ENCODE measurements at places on chromosomes 6 and 20.

DNA sequence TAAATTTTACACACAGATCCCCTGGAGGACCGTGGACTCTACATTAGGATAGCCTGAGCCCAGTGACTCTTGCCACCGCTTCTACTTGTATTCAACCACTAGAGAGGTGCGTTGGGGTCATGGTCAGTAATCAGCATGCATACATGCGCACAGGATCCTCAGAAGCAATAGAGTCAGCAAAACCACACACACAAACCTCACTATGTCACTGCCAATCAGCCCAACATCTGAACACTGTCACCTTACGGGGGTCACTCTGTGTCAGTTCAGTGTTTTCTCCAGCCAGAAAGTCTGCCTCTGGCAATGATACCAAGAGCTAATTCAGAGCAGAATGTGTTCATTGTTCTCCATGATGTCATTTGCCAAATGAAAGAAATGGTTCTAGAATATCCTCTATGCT is 225.3 kb downstream of the KHDC1L start:
- no peak for DNase-seq

GRCh38 chr6:15441215-15441868 is 195.5 kb downstream of the JARID2 start:
- peak; percentile 49 for DNase-seq

- no peak for DNase-seq
These were observed 296.1 kb upstream of the FLRT3 start for GRCh38 chr20:14633507-14633906.

DNA sequence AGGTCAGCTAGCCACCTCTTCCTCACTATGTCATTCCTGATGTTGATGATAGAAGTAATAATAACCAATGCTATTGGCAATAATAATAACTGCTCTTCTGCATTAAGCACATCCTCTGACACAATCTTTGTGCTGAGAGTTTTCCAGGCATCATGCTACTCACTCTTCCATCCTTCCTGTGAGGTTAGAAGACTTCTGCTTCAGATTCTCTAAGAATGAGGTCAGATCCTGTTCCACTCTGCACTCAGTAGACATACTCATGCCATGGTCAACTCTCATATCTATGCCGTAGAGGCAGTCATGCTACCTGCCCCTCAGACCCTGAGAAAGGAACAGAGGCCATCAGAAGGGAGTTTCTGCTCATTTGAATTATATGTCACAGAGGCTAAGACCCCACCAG is 98.1 kb upstream of the TOP1 start:
- no peak for DNase-seq

DNA sequence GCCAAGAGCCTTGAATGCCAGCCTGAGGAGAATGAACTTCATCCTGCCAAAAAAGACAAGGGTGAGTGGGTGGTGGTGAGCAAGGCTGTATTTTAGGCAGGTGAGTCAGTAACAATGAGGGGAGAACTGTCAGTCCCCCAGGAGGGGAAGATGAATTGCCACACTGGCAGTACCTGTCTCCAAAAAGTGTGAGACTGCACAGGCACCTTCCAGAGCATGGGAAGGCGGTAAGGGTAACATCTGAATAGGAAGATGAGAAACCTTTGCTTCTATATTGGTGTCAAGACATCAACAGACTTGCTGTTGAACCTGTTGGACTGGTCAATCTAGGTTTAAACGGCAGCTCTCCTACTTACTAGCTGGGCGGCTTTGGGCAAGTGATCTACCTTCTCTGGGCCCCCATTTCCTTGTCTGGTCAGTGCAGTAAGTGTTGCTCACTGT is 30.9 kb downstream of the STK35 start:
- DNase-seq, result no peak

DNA sequence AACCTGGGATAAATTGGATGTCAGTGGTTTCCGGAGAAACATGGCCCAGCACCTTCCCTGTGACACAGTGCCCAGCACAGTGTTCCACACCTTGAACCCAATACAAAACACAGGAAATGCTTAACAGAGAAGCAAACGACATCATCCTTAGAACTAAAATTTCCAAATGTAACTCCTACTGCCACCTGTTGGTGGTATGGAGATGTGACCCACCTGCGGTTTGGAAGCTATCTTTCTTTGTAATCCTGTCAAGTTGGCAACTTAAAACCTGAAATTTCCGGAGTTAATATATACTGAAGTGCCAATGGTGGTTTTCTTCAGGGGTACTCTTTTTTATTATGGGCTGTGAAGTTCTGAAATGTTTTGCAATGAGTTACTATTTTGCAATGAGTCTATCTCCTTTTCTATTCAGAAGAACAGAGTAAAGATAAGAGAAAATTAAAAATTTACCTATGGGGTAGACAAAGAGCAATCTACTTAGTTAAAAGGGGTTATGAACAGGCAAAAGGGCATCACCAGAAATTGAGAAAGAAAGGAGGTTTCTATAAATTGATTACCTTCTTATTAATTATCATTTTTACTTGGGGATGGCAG is 658.8 kb downstream of the PTPRT start:
- peak; percentile 15 for DNase-seq

- no peak for DNase-seq
These were observed 11.2 kb upstream of the SPAG4 start for GRCh38 chr20:35604449-35604747.

GRCh38 chr6:11309947-11310665 is 77.6 kb upstream of the NEDD9 start:
- DNase-seq, result no peak

DNA sequence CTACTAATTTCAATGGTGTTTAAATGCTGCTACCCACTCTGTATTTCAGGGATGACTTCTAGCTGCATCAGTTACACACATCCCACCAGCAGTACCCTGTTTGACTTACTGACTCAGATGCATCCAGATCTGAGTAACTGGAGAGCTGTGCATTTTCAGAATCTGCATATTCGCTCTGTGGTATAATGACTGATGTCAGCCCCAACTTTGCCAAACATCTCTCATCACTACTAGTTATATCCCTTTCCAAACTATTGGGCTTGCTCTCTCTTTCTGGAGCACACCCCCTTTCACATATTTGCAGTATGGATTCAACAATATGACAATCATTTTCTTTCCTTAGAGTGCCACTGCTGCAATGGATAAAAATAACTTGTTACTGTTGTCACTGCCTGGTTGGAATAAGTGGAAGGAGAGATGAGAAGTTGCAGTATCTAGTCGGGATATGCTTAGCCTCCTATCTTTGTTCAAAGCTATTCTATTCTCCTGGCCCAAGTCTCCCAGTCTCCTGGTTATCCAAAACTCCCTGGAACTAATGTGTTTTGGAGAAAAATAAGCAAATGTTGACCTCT is 3.3 kb upstream of the RSPO3 start:
- no peak for DNase-seq

GRCh38 chr6:163651915-163652668 is 237.6 kb downstream of the QKI start:
- no peak for DNase-seq

GRCh38 chr6:42769051-42769450 is 12.8 kb upstream of the BICRAL start:
- no peak for DNase-seq

- no peak for DNase-seq
These were observed 91.7 kb downstream of the FOXO3 start for GRCh38 chr6:108652375-108652774.

DNA sequence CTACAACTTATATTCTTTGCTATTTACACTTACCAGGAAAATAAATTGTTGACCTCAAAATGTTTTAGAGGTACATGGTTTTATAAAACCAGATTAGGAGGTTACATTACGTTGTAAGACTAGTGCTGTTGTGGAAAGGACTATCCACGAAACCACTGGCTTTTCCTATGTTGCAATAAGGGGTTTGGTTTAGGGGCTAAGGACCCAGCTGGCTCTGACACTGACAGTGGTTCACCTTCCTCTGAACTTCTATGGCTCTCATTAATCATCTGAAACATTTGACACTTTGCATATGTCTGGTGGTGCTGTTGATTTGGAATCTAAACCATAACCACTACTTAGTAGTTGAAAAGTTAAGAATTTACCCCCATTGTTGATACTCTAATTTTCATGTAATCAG is 186.7 kb downstream of the NKAIN2 start:
- no peak for DNase-seq

DNA sequence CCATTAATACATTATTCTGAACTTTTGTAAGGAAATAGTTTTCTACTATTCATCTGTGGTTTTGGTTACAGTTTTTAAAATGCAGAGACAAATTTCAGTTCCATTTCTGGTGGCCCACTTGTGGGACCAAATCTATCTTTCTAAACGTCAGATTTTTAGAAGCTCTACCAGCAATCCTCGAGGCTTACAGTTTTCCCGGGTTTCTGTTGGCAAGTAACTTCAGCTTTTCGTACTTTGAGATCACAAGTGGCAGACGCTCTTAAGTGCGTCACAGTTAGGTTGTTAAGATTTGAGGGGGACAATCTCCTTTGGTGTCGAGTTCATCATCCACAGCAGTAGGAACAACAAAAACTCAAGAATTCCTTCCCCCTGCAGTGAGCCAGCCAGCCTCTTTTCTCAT is 60.0 kb downstream of the JARID2 start:
- DNase-seq, result no peak

- DNase-seq, result no peak
These were observed 31.8 kb upstream of the ZBP1 start for GRCh38 chr20:57651881-57652605.

GRCh38 chr6:168116438-168116974 is 37.5 kb upstream of the FRMD1 start:
- DNase-seq, result no peak

- no peak for DNase-seq
These were observed 71.0 kb upstream of the SLC22A16 start for GRCh38 chr6:110547266-110547964.

DNA sequence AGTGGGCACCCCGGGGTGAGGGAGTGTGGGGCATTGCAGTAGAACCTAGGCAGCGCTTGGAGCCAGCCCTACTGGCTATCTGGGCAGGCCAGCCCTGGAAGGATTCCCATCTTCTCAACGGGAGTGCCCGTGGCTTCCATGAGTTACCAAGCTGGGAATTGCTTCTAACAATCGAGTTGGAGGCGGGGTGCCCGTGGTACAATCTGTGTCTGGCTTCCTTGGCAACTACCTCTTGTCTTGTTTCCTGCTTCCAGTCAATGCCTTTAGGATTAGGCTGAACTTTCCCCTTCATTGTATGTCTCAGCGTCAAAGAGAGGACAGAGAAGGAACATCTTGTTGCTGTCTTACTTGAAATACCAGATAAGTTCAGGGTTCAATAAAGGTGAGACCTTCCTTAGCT is 33.3 kb downstream of the PPP1R14C start:
- no peak for DNase-seq

DNA sequence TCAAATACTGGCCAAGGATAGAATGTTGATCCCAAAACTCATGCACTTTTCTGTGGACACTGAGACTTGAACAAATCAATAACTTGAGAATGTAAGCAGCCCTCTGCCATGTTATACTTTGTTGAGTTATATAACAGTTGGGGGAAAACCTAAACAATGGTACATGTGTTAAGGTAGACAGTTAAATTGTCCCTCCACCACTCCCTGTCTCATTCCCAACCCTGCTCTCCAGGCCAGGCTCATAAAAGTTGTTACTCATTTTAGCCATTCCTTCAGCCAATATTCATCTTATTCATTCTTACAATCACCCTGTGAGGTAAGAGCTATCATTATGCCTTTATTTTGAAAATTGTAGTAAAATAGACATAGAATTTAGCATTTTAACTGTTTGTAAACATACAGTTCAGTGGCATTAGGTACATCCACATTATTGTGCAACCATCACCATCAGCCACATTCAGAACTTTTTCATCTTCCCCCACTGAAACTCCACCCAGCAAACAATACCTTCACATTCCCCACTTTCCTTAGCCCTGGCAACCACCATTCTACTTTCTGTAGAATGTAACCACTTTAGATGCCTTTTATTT is 38.2 kb upstream of the IER3 start:
- no peak for DNase-seq

- no peak for DNase-seq
These were observed 37.0 kb downstream of the SYTL3 start for GRCh38 chr6:158686791-158687381.

DNA sequence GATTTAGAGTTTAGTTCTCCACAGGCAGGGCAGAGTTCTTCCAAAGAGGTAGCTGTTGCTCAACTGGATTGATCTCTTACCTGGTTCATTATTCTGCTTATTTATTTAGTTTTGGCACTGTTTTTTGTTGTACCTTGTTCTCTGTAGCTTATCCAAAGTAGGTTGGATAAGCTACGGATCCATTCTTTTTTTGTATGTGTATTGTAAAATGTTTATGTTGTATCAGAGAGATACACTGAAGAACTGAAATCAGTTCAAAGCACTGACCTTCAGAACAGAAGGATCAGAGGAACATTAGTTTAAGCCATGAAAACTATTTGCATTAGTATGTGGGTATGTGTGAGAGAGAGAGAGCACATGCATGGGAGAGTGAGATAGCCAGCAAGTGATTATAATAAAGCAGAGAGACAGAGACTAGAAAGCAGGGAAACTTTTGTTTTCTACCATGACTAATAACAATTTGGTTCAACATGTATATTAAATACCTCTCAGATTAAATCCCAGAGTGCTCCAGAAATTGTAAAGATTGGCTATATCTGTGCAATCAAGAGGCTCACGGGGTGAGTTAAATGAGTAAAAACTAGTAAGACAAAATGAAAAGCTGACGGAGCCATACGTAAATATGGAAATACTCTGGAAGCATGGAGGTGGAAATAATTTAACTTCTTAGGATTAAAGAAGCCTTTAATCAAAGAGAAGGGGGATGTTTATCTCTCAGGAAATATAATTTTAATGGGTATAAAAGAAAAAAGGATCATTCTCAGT is 40.2 kb downstream of the ITCH start:
- DNase-seq, result no peak
